ENCODE measurements at places on chromosomes 11 and 22.

DNA sequence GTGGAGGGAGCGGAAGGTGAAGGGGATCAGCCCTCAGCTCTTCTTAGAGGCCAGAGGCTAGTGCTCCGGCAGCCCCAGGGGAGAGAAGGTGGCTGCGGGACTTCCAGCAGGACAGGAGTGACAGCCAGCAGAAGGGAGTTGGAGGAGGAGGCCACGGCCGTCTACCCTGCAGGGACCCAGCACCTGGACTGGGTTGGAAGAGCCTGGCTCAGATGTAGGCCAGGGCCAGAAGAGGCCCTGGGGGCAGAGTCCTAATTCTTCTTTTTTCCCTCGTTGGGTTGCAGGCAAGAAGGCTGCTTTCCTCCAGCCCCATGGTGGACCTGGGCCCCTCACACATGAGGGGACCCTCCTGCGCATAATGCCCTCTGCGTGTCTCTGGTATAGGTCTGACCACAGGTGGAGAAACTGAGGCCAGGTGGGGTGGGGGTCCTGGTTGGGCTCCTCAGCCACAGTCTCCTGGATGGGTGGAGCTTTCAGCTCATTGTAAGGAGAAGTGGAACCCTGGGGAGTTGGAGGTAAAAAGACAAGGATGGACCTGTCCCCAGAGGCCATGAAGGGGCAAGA lies 2.3 kb upstream of the MCAM start:
- no peak for DNase-seq

DNA sequence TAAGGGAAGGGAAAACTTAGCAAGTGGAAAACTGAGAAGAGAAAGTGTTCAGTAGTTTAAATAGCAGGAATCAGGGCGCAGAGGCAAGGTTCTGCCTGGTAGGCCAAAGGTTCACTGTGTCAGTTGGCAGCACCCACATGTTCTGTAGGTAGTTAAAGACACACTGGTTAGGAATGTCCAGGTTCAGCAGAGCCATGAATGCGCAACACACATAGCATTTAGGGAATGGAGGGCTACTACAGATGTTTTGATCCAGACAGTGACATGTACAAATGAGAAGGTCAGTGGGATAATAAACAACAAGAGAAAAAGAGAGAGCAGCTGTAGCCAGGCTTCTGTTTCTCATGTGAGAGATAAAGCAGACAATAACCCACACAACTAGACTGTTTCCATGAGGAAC lies 56.2 kb upstream of the ARHGAP42 start:
- DNase-seq, result no peak

- DNase-seq, result no peak
Measured at GRCh38 chr11:95877291-95877690, 46.6 kb downstream of the MTMR2 start.

GRCh38 chr11:35623621-35624168 lies 5.4 kb downstream of the FJX1 start:
- DNase-seq, result no peak

DNA sequence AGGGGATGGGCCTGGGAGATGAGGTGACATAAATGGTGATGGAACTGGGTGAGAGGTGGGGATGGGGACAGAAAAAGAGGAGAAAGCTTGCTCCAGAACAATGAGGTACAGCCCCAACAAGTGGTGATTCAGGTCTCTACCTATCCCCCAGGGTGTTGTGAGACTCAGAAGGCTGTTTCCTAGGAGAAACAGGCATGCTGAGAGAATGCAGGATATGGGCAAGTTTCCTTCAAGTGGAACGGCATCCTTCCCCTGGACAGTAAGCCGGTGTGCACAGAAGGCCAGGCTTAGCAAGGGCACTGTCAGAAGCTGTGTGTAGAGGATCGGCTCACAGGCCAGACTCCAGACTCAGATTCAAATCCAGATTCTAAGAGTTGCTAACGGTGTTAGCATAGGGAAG lies 34.1 kb upstream of the CRTAM start:
- DNase-seq, result no peak

Data from omental fat pad (tissue), 4 donors.